CD14-positive monocyte (primary cell): ENCODE measurements at places on chromosomes 3 and 15. TPM values are rescaled to one million over a fixed set of nuclear protein-coding genes. Genes with fewer than 3 reads are reported as not detected.

GRCh38 chr3:160455846-160456245 lies 6.3 kb upstream of the TRIM59 start:
- H3K27me3 ChIP-seq: no peaks in the 10 kb centered on the region
- no peak overlapping the region for H3K4me3 ChIP-seq
- H3K36me3 ChIP-seq: no peaks in the 10 kb centered on the region
- peaks cover 11% of the 10 kb centered on the region for H3K4me1 ChIP-seq
- DNase-seq: no peak
- H3K27ac ChIP-seq: no peak overlapping the region

DNA sequence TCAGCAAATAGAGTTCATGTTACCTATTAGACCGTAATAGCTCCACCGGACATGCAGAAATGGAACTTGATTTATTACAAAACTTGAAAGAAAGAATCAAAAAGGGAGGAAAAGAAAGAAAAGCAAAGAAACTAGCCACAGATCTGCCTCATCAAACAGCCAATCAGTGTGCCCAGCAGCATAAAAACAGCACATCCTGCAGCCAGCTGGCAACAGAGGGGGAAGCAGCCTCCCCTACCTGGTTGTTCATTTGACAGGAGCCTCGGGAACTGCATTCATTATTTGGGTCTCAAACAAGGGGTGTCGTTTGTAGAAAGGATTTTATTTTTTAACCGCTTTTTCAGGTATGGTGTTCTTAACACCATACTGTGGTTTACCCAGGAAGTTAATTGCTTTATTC lies 181.5 kb upstream of the TOPAZ1 start:
- H3K27ac ChIP-seq: no peak overlapping the region
- H3K4me1 ChIP-seq: no peaks in the 10 kb centered on the region
- H3K36me3 ChIP-seq: no peaks in the 10 kb centered on the region
- H3K27me3 ChIP-seq: no peaks in the 10 kb centered on the region
- DNase-seq: no peak

DNA sequence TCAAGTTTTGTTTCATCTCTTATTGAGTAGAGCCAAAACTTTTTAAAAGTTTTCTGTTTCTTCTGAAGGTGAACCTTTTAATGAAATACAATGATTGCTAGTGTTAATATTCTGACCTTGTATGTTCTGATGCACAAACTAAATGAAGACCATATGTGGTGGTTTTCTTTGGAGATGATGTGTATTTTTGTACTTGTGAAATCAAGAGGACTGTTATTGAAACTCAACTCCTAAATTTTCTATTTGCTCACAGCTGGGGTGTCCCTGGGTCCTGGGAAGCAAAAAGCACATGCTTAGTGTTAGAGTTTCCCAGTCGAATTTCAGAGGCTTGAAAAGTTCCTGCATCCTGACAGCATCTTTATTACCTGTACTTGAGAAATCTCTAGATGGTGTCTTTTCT lies 1185.8 kb upstream of the ALCAM start:
- H3K4me3 ChIP-seq: no peak overlapping the region
- H3K36me3 ChIP-seq: no peaks in the 10 kb centered on the region
- H3K27me3 ChIP-seq: no peaks in the 10 kb centered on the region
- no peaks in the 10 kb centered on the region for H3K4me1 ChIP-seq
- no peak overlapping the region for H3K27ac ChIP-seq

DNA sequence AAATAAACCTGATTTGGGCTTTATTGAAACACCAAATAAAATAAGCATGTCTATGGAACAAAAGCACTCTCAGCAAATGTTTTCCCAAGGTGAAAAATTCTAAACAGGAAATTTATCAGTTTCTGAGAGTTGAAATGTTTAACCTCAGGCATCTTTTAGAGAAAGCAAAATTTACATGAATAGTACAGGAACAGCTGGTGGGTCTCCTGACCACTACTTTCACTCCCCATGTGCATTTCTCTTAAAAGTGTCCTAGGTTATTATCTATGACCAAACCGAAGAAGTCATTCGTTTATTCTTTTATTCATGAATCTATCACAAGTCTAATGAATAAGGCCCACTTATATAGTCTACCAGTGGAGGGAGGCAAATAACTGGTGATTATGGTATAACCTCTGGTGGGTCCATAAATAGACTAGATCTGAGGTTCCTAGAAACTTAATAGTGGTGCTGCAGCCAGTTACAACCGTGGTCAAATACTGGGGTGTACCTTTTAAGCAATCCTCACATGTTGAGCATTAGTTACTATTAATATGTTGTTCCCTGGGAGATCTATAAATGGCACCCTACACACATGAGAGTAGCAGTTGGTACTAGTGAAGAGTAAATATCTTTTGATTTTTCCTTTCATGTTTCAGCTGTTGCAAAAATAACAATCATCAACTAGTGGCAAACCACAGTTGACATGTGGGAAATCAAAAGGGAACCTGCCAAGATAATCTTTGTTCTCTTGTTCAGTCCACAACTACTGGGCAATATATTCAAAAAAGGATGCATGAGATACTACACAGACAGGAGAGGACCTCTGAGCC lies 169.3 kb upstream of the STAC start:
- no peaks in the 10 kb centered on the region for H3K4me1 ChIP-seq
- no peaks in the 10 kb centered on the region for H3K27me3 ChIP-seq
- H3K27ac ChIP-seq: no peak overlapping the region
- no peak for DNase-seq
- H3K4me3 ChIP-seq: no peak overlapping the region

- no peaks in the 10 kb centered on the region for H3K27me3 ChIP-seq
- H3K36me3 ChIP-seq: no peaks in the 10 kb centered on the region
- DNase-seq: peak; percentile 75
- H3K27ac ChIP-seq: peak overlapping the region; percentile 17
- H3K4me3 ChIP-seq: no peak overlapping the region
Observed at GRCh38 chr15:59399465-59400102, 26.9 kb upstream of the MYO1E start.

DNA sequence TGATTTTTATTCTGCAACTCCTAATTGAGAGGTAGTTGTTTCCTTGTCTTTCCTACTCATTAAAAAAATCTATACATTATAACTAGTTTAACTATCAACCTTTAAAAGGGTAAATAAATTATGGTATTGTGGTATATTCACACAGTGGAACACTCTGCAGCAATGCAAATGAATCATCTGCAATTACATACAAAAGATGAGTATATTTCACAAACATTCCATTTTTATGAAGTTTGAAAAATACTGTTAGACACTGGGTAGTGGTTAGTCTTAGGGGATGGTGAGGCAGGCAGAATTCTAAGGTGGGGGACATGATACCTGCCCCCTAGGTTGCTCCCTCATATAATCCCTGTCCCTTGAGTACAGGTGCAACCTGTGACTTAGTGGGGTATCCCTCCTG lies 44.0 kb upstream of the MAGI1 start:
- no peak for DNase-seq
- H3K27ac ChIP-seq: no peak overlapping the region
- no peak overlapping the region for H3K4me3 ChIP-seq
- no peaks in the 10 kb centered on the region for H3K36me3 ChIP-seq
- no peaks in the 10 kb centered on the region for H3K27me3 ChIP-seq

DNA sequence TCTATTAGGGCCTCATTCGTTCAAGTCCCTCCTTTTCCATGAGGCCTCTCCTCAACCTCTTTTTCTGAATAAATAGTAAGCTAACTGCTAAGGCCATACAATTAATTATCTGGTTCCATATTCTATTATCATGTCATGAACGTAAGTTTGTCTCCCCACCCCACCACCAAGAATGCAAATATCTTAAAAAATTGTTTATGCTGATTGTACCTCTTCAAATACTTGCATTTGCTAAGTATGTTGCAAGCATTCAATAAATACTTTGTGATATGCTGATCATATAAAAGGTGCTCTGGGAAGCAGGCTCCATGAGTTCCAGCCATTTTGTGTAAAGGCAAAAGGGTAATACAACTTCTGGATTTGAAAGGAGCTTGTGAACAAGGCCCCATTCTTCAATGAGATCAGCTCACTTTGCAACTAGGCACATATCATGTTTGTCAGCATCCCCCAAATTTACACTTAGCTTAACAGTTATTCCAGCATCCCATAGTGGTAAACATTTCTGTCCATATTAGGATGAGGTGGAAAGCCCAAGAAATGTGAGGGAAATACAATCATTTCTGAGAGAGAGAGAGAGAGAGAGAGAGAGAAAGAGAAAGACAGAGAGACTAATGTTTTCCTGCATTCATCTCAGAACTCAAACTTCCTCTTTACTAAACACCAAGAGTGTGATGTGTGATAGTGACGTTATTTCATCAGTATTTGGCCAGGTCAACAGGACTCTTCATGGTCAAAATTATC lies 33.2 kb downstream of the SLC12A8 start:
- H3K4me1 ChIP-seq: no peaks in the 10 kb centered on the region
- no peak for DNase-seq
- H3K36me3 ChIP-seq: no peaks in the 10 kb centered on the region
- no peak overlapping the region for H3K4me3 ChIP-seq
- H3K27me3 ChIP-seq: no peaks in the 10 kb centered on the region

DNA sequence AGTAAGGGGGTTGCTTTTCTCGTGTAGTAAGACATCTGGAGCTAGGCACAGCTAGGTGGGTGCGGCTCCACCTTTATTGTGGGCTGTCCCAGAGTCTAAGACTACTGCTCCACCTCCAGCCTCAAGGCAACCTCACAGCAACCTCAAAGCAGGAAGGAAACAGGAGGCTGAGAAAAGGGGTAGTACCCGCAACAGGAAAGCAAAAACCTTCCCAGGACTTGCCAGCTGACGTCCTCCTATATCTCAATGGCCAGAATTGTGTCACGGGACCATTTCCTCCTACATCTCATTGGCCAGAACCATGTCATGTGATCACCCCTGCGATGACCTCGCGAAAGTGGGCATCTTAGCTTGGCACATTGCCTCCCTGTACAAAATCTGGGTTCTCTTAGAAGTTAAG lies 4.3 kb upstream of the GPR160 start:
- no peaks in the 10 kb centered on the region for H3K36me3 ChIP-seq
- DNase-seq: peak; percentile 74
- no peak overlapping the region for H3K4me3 ChIP-seq
- H3K4me1 ChIP-seq: peaks cover 17% of the 10 kb centered on the region
- H3K27ac ChIP-seq: peak overlapping the region; percentile 13
- no peaks in the 10 kb centered on the region for H3K27me3 ChIP-seq

GRCh38 chr15:38084289-38084688 lies 149.8 kb downstream of the TMCO5A start:
- no peaks in the 10 kb centered on the region for H3K36me3 ChIP-seq
- H3K4me1 ChIP-seq: peaks cover 66% of the 10 kb centered on the region
- no peaks in the 10 kb centered on the region for H3K27me3 ChIP-seq
- peak; percentile 72 for DNase-seq

DNA sequence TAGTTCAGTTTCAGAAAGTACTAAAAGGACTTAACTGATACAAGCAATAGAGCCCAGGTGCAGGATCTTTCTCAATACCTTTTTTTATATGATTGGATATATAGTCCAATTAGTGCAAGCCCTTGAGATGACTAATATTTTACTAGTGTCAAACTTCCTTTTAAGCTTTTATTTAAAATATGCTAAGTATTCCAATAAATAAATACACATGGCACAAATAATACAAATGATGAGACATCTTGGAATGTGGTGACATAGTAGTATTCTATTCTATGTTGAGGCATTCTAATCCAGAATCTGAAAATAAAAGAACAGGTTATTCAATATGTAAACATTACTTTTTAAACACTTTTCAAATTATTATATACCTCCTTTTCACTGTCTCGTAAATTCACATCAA lies 670.0 kb downstream of the SI start:
- H3K36me3 ChIP-seq: no peaks in the 10 kb centered on the region
- no peak for DNase-seq
- no peaks in the 10 kb centered on the region for H3K27me3 ChIP-seq
- no peak overlapping the region for H3K4me3 ChIP-seq
- no peaks in the 10 kb centered on the region for H3K4me1 ChIP-seq
- no peak overlapping the region for H3K27ac ChIP-seq

DNA sequence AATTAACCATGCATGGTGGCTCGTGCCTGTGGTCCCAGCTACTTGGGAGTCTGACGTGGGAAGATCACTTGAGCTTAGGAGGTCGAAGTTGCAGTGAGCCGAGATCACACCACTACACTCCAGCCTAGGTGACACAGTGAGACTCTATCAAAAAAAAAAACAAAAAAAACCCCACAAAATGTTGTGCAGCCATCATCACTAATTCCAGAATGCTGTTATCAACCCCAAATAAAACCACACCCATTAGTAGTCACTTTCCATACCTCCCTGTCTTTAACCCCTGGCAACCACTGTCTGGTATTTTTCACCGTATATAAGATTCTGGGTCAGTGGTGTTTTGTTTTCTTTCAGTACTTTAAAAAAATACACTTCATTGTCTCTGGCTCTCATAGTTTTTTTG lies 16.6 kb downstream of the HMCES start:
- H3K27me3 ChIP-seq: no peaks in the 10 kb centered on the region
- no peak overlapping the region for H3K27ac ChIP-seq
- H3K4me3 ChIP-seq: no peak overlapping the region
- peaks cover 52% of the 10 kb centered on the region for H3K36me3 ChIP-seq
- no peaks in the 10 kb centered on the region for H3K4me1 ChIP-seq

DNA sequence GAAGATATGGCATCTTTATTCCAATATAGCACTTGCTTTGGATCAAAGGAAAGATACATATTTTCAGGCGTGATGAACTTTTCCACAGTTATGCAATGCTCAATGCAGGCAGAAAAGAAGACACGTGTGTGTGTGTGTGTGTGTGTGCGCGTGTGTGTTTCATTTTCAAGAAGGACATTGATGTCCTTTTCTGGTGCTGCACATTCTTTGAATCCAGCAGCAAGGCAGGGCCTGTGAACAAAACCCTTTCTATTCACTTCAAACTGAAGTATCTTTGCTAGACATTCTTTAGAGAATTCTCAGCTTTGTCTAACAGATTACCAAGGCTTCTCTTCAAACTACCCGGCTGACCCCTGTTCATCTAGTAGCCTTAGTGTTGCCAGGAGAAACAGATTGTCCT lies 124.6 kb downstream of the CD47 start:
- no peaks in the 10 kb centered on the region for H3K36me3 ChIP-seq
- H3K27me3 ChIP-seq: no peaks in the 10 kb centered on the region
- DNase-seq: no peak
- no peak overlapping the region for H3K4me3 ChIP-seq
- H3K4me1 ChIP-seq: peaks cover 4% of the 10 kb centered on the region

DNA sequence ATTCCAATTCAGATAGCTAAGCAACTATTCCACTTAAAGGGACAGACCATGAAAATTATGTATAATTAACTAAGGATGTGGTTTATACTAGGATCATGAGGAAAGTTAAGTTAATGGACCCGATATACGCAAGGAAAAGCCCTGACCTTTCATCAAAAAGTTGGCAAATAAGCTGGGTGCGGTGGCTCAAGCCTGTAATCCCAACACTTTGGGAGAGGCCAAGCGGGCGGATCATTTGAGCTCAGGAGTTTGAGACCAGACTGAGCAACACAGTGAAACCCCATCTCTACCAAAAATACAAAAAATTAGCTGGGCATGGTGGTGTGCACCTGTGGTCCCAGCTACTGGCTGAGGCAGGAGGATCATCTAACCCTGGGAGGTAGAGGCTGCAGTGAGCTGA lies 39.6 kb downstream of the SCAP start:
- no peak overlapping the region for H3K27ac ChIP-seq
- peaks cover 70% of the 10 kb centered on the region for H3K36me3 ChIP-seq
- no peaks in the 10 kb centered on the region for H3K4me1 ChIP-seq
- no peaks in the 10 kb centered on the region for H3K27me3 ChIP-seq

The FRMD4B gene
- 6.6 and 13.2 TPM in 2 replicates for polyA plus RNA-seq

The REC114 gene
- polyA plus RNA-seq: not detected in 2 replicates

The PRR20G gene
- polyA plus RNA-seq: not detected

The SSUH2 gene
- not detected for polyA plus RNA-seq

The CD86 gene
- polyA plus RNA-seq: 321 TPM

The XPC gene
- polyA plus RNA-seq: 22.0 TPM
